ENCODE measurements at places on chromosomes 6 and 20.

- DNase-seq, result no peak
These were observed 333.5 kb downstream of the RNGTT start for GRCh38 chr6:88629838-88630494.

DNA sequence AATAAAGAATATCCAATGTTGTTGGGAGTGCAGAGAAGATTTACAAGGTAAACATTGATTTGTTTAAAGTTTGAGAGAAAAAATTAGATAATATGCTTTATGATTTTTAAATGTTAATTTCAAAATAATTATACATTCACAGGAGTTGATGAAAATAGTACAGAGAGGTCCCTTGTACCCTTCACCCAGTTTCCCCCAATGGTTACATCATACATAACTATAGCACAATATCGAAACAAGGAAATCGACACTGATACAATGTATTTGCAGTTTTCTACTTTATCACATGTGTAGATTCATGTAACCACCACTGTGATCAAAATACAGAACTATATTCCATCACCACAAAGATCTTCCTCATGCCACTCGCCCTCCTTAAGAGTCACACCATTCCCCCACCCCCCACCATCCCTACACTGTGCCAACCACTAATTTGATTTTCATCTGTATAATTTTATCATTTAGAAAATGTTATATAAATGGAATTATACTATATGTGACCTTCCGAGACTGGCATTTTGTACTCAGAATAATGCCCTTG lies 11.7 kb upstream of the HLA-DRA start:
- no peak for DNase-seq

- no peak for DNase-seq
These were observed 13.6 kb downstream of the PDE10A start for GRCh38 chr6:165649166-165650137.

- no peak for DNase-seq
These were observed 1.2 kb downstream of the VSTM2L start for GRCh38 chr20:37904008-37904642.

DNA sequence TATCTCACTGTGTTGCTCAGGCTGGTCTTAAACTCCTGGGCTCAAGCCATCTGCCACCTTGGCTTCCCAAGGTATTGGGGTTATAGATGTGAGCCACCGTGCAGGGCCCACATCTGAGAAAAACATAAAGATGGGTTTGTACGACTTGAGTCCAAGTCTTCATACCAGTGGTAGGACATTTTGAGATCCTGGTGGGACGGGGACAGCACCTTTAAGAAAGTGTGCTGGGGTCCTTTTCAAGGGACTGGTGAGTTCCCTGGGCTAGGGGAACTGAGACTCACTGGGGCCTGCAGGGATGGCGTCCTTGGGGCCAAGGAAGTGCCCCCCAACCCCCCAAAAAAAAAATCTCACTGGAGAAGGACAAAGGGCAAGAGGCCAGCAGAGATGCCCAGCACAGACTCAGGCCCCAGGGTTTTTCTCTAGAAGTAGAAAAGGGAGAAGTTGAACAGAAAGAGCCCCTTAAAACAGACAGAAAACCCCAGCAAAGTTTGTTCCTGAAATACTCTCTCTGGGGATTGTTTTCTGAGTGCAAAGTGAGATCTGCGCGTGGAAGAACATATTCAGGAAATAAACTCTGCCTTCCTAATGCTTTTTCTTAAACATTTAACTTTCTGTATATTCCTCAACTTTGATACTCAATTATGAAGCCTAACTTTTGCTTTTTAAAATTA lies 10.7 kb downstream of the OSBPL2 start:
- DNase-seq, result no peak

DNA sequence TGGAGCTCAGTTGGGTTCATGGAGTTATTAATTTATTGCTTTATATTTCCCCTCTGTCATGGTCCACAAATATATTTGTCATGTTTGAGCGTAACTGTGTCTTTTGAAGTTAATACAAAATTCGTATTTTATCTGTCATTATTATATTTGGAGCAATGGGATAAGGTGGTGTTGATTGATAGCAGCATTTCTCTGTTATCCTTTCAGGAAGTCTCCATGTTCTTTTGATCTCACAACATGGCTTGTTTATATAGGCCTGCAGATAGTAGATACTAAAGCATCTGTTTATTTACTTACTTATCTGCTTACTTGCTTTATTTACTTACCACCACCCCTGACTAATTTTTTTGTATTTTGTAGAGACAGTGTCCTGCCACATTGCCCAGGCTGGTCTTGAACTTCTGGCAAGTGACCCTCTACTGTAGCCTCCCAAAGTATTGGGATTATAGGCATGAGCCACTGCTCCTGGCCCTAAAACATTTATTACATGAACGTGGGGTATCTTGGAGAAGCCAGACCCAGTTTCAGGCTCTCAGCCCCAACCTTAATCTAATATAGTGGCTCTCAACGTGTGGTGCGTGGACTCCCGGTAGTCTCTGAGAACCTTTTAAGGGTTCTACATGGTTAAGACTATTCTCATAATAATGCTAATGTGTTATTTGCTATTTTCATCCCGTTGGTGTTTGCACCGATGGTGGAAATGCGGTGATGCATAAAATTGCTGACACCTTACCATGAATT lies 104.2 kb downstream of the NCOA3 start:
- DNase-seq, result no peak

DNA sequence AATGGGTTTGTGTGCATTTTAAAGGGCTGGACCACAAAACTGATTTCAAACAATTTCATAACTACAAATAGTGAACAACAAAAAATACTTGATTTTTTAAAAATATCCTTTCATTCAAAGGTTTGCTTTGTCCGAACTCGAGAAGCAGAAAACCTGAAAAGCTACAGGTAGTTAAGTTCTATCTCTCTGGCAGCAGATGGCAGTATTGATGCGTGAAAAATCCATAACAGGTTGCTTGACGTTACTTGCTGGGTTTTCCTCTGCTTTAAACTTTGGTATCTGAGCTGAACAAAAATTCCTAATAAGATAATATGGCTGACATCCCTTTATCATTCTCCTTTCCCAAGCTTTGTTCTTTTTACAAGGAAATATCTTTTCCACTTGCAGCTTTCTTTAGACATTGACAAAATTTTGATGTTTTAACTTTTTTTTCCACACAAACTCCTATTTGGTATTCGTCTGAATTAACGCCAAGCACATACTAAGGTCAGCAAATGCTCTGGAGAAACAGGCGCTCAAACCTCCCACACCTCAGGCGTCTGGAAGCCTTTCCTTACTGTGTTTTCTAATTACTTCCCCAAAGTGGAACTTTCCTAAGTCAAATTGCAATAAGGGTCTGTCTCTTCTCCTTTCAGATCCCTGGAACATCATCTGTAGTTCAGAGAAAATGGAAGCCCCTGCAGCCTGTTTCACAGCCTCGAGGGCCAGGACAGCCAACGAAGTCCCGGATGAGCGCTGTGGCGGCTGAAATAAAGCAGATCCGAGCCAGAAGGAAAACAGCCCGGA lies 50.3 kb upstream of the GFRAL start:
- DNase-seq, result no peak

DNA sequence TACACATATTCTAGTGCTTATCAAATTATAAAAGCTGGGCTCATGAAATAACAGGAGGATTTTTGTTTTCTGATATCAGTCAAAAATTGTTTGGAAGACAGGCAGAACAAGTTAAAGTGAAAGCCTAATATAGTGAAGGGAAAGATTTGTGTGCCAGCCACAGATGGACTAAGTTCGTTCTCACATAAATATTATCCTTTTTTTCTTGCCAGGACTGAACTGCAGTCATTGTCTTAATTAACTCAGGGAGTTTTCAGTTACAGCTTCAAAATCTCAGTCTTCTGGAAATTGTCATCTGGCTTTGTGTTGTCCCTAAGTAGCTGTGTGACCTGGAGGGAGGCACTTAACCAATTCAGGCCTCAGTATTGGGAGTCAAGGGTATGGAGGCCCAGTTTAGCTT lies 40.7 kb downstream of the PLCB4 start:
- DNase-seq, result no peak

DNA sequence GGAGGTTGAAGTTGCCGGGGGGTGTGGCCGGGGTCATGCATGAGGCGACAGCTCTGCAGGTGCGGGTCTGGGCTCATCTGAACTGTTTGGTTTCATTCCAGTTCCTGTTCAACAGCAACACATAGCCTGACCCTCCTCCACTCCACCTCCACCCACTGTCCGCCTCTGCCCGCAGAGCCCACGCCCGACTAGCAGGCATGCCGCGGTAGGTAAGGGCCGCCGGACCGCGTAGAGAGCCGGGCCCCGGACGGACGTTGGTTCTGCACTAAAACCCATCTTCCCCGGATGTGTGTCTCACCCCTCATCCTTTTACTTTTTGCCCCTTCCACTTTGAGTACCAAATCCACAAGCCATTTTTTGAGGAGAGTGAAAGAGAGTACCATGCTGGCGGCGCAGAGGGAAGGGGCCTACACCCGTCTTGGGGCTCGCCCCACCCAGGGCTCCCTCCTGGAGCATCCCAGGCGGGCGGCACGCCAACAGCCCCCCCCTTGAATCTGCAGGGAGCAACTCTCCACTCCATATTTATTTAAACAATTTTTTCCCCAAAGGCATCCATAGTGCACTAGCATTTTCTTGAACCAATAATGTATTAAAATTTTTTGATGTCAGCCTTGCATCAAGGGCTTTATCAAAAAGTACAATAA lies 72.5 kb downstream of the PTPN1 start:
- DNase-seq, result no peak
